Lower lobe of right lung (tissue), 2 donors: ENCODE measurements at places on chromosomes 7 and 10.
A peak's percentile ranks its signal among the peaks of the same experiment; 100 is the strongest.

- no peak for DNase-seq
Measured at GRCh38 chr7:35390146-35390545, 136.2 kb upstream of the TBX20 start.

GRCh38 chr7:130951303-130951975, 217.4 kb upstream of the KLF14 start:
- no peak for DNase-seq

- no peak for DNase-seq
Measured at GRCh38 chr10:125096371-125096770, 64.0 kb downstream of the CTBP2 start.

GRCh38 chr7:134457210-134457609, 1.7 kb downstream of the AKR1B1 start:
- DNase-seq = no peak

GRCh38 chr10:93181271-93182048, 107.8 kb downstream of the CYP26A1 start:
- DNase-seq = no peak

DNA sequence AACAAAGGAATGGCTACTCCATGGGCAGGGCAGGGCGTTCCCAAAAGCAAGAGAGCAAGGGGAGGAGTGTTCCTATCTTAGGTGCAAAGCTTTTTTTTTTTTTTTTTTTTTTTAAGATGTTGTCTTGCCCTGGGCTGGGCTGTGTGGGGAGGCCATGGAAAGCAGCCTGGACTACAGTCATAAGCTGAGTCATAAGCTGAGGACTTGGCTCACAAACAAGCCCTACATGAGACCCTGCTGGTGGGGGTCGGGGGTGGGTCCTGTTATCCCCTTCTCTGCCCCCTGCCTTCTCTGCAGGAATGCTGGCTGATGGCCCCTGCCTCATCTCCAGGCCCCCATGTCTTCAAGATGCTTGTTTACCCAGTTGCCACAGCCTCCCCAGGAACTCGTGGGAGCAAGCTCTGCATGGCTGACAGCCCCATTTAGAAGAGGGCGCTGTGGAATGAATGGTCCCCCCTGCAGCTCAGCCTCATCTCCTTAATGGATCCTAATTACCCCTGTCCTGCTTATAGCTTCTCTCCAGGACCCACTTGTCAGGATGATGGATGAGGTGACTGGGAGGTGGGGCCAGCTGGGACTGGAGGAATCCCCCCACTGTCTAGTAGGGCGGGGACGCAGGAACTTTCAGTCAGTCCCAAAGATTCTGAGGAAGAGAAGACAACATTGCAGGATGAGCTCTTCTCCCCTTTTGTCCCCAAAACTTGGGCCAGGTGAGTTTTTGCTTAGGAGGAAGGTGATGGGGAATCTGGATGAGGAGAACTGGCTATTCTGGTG, 340.8 kb upstream of the PODXL start:
- no peak for DNase-seq

DNA sequence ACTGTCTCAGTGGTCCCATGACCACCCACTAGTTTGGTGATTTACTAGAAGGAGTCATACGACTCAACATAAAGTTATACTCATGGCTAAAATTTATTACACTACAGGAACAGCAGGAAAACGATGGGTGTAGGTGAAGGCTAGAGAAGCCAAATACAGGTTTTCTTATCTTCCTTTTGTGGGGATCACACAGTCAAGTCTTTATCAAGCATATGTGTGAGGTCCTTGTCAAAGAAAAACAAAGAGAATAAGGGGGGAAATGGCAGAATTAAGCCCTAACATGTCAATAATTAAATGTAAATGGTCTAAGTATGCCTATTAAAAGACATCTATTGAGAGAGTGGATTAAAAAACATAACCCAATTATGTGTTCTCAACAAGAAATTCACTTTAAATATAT, 47.8 kb upstream of the UBN2 start:
- DNase-seq = no peak

GRCh38 chr10:125112697-125113494, 47.5 kb downstream of the CTBP2 start:
- no peak for DNase-seq

DNA sequence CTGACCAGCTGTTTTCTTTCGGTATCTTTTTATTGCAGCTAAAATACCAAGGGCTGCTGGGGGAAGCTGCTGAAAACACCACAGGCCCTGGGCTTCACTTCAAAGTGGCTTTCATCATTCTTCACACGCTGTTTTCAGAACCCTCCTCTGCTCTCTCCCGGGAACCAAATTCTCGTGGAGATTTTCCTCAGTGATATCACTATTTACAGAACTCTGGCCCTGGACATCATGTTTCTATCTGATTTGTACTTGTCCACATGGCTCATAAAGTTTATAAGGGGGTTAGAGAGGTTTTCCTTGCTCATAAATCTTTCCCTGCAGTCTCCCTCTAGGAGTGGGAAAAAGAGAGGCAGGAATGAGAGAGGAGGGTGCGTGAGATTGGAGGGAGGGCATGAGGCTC, 177.4 kb upstream of the NPVF start:
- no peak for DNase-seq

- no peak for DNase-seq
Measured at GRCh38 chr10:96287392-96288105, 16.2 kb upstream of the BLNK start.

DNA sequence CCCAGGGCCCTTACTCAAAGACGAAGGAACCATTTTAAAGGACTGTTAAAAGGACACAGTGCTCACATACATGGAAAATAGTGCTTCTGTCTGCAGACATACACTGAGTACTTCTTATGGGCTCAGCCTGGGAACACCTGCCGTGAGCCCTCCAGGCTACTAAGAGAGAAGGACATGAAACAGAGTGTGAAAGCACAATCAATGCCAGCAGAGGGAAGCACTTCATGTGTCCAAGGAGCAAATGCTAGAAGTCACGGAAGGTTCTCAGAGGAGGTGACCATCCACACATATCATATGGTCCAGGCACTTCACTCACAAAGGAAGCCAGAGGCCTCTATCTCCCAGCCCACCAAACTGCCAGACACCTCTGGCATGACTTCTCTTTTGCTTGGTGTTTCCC, 15.5 kb downstream of the ELMO1 start:
- DNase-seq = no peak

GRCh38 chr7:34211018-34211417, 305.7 kb downstream of the BMPER start:
- no peak for DNase-seq

- no peak for DNase-seq
Measured at GRCh38 chr7:154672659-154673415, 330.1 kb downstream of the PAXIP1 start.

DNA sequence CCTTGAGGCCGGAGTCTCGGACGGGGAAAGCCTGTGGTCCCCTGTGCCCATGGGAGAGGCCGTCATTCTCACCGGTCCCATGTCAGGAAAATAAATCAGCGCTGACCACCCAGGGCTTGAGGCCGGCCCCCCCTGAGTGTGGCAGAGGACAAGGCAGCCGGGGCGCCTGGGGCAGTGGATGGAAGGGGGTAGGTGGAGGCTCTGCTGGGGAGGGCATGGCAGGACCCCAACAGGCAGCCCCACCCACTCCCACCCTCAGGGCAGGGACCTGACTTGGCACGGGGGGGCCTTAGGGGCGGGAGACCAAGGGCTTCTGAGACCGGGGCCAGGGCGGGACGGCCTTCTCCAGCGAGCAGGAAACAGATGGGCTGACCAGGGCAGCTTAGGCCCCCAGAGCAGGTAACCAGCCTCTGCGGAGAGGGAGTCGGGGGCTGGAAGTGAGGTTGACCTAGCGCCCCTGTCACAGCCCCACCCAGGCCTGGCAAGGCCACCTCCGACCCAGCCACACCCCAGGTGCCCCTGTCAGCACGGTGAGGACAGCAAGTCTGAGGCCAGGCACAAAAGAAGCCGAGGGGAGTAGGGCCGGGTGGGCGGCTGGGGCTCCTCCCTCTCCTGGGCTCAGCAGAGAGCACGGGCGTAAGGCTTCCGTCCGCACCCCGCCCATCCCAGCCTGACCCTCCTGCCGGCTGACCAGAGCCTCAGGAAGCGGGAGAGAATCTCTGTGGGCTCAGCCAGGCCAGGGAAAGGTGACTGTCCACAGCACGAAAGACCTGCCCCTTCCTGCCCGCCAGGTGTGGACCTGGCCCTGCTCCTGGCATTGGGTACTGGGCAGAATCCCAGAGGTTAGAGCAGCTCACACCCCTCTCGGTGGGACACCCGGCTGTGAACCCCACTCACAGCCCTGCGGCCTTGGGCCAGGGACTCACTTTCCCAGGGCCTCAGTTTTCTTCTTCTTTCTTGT, 87.4 kb downstream of the FOXL3 start:
- DNase-seq = peak; percentile 43

DNA sequence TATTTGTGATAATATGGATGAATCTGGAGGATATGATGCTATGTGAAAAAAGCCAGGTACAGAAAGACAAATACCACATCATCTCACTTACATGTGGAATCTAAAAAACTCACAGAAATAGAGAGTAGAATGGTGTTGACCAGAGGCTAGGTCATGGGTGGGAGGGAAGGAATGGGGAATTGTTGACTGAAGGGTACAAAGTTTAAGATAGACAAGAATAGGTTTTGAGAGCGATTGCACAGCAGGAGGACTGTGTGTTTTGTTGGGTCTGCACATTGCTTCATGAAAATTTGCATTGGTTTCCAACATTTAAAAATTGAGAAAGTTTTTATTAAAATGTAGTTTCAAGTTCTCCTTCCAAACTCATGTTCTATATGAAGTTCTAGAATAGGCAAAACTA, 8.4 kb downstream of the SLC26A5 start:
- no peak for DNase-seq

- DNase-seq = no peak
Measured at GRCh38 chr10:11336722-11337162, 274.7 kb downstream of the USP6NL start.

DNA sequence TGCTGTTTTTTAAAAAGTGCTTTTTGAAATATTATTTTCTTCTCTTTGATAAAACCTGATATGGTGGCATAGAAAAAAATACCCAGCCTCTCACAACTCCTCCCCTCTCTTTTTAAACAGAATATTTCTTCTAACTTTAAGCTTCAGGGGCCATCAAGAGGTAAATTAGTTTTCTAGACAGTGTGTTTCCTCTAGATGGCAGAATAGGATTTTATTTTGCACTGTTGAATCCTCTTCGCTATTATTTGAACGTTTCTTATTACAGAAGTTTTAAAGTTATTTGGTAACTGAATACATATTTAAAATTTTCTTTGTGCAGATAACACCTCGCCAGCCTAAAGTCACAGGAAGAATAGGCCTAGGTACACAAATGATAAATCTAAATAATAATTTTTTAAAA, 30.3 kb downstream of the ARL5B start:
- DNase-seq = no peak

GRCh38 chr10:52486840-52487611, 172.9 kb downstream of the DKK1 start:
- DNase-seq = no peak

DNA sequence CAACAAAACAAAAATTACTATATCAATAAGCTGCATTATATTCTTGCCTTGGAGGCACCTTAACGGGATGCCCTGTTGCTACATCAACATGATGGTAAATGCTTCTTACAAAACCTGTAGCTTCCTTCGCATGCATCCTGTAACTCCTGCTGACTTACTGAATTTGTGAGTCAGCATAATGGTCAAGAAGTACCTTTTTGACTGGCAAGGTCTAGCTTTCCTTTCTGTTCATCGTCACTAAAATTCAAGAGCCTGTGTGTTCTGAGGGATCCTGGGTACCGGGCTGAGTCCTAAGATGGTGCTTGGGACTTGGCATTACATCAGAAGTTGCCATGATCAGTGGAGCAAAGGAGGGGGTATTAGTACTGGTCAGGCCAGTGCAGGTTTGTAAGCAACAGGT, 4.9 kb downstream of the PFKFB3 start:
- DNase-seq = no peak

- no peak for DNase-seq
Measured at GRCh38 chr10:61784354-61785133, 117.0 kb upstream of the ARID5B start.

- DNase-seq = no peak
Measured at GRCh38 chr7:28070297-28071055, 110.1 kb downstream of the JAZF1 start.
